ENCODE measurements at places on chromosomes 5 and 9.

- DNase-seq = no peak
These were observed 288.6 kb upstream of the C9orf72 start for GRCh38 chr9:27861887-27862286.

GRCh38 chr5:527646-528628, 3.7 kb upstream of the SLC9A3 start:
- DNase-seq = no peak

DNA sequence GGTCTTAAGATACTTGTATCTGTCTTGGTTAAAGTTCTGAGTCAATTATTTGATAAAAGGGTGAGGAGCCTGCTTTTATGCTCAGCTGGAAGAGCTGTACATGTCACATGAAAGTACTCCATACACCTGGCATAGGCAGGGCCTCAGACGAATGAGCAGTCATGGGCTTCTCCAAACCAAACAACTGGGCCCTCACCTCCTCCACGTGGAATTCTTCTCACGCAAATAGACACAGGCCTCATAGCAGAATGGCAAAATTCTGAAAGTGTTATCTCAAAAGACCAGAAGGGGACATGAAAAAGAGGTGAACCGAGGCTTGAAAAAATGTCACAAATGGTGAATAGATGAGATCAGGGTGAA, 48.6 kb downstream of the FAM240B start:
- no peak for DNase-seq

DNA sequence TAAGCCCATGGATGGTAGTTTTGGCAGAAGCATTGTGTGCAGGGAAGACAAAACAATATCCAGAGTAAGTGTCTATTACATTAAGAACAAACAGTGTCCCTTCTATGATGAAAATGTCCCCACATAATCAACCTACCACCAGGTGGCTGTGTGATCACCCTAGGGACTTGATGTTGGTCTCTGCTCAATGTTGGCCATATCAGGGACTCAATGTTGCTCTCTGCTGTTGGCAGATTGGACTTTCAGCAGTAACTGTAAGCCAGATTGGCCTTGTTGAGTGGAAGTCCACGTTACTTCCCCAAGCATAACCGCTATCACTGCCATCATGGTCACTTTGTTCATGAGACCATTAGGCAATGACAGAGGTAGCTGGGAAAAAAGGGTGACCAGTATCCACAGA, 52.8 kb upstream of the PRSS3 start:
- DNase-seq = no peak

GRCh38 chr9:36800455-36800854, 227.8 kb downstream of the MELK start:
- no peak for DNase-seq

DNA sequence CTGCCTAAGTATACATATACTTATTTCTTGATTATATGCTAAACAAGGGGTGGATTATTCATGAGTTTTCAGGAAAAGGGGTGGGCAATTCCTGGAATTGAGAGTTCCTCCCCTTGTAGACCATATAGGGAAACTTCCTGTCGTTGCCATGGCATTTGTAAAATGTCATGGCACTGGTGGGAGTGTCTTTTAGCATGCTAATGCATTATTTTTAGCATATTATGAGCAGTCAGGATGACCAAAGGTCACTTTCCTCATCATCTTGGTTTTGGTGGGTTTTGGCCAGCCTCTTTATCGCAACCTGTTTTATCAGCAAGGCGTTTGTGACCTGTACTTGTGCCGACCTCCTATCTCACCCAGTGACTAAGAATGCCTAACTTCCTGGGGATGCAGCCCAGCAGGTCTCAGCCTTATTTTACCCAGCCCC, 80.9 kb downstream of the ALDH7A1 start:
- no peak for DNase-seq

GRCh38 chr9:21679432-21679831, 123.0 kb upstream of the MTAP start:
- DNase-seq = no peak

DNA sequence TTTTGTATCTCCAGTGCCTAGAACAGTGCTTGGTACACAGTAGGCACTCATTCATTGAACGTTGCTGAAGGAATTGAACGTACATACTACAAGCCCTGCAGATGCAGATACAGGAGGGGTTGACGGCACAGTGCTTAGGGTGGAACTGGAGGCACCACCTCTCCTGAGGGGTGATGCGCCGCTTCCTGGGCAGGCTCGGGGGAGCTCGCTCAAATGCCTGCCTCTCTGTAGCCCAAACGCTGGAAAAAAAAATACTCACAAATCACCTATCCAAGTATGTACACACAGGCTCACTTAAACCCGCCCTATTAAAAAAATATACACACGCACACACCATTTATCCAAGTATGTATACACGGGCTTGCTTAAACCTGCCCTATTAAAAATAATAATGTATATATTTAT, 536 bp upstream of the COMMD10 start:
- no peak for DNase-seq

DNA sequence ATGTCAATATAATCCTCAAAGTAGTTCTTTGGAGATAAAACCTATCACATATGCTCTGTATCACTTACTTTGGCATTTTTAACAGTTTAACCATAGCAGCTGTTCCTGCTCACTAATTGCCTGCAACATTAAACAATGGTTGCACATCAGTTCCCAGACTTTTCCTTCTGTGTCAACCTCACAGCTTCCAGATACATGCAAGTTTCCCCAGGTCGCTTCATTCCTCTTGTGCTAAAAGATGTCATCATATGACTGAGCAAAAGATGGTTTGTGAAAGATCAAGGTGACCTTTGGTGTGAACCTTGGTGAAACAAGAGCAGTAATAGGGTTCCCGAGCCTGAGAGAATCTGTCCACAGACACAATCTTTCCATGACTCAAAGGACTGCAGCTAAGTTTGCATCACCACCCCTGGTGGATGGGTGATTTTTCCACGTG, 500.4 kb upstream of the PAPPA start:
- DNase-seq = no peak

- DNase-seq = no peak
These were observed 4.4 kb downstream of the SLIT3 start for GRCh38 chr5:169296419-169297143.

GRCh38 chr5:76943006-76943405, 9.8 kb upstream of the CRHBP start:
- DNase-seq = no peak

- DNase-seq = no peak
These were observed 159.3 kb upstream of the DAPK1 start for GRCh38 chr9:87338088-87338989.

- DNase-seq = no peak
These were observed 117.9 kb downstream of the ZSWIM6 start for GRCh38 chr5:61449804-61450492.

DNA sequence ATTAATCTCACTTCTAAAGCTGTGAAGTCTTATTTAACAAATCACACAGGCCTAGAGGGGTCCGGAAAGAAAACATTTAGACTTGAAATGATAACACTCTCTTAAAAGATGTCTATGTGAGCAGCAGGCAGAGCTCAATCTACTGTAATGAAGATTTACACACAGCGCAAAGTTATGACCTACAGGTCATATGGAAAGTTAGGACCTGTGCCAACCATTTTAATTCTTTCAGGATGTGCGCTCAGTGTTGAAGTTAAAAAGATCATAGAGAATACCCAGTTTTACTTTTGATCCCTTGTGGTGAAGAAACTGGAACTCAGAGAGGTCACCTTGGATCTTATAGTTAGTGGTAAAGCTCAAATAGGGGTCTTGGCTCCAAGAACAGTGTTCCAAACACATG, 3.1 kb upstream of the CREBRF start:
- DNase-seq = no peak

- no peak for DNase-seq
These were observed 76.0 kb upstream of the DAP start for GRCh38 chr5:10836986-10837385.

DNA sequence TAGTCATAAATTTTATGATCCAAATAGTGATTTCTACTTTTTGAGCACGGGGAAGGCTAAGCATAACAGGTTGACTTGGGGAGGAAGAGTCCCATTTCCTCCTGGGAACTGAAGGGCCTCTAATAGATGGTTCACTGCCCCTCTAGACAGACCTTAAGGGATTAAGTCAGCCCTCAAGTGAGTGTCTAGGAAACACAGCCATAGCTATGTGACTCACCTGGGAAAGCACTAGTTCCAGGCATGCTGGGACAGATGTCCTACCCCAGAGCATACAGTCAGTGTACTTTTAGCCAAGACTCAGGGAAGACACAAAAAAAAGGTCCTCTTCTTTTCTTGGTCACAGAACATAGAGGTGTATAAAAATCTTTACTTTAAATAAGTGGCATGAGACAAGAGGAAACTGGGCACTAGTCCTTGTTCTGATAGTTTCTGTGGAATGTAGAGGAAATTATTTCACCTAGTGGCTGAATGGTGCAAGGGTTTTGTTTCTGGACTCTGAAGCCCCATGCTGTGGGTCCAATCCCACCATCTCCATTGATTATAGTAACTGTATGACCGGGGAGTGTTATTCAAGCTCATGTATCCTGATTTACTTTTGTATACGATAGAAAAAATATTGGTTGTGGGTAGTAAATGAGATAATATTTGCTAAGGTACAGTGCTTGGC, 86.0 kb downstream of the NREP start:
- no peak for DNase-seq

GRCh38 chr9:6552498-6553121, 92.9 kb downstream of the GLDC start:
- DNase-seq = no peak

- DNase-seq = no peak
These were observed 115.2 kb upstream of the PLCXD3 start for GRCh38 chr5:41625571-41625970.

DNA sequence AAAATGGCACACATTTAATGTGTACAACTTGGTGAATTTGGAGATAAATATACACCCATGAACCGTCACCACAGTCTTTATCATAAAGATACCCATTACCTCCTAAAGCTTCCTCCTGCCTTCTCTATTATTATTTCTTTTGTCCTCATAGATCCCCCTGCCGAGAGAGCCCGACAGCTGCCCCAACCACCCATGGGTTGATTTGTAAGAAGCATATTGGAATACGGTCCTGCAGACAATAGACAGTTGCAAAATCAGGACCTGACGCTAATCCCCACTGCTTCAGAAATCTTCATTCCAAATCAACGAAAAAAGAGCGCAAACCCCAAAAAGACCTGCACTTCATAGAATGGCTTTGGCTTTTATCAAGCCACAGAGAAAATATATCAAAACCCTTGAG, 697.5 kb downstream of the SEMA5A start:
- no peak for DNase-seq

- DNase-seq = no peak
These were observed 184.6 kb downstream of the AUH start for GRCh38 chr9:91177081-91177480.

DNA sequence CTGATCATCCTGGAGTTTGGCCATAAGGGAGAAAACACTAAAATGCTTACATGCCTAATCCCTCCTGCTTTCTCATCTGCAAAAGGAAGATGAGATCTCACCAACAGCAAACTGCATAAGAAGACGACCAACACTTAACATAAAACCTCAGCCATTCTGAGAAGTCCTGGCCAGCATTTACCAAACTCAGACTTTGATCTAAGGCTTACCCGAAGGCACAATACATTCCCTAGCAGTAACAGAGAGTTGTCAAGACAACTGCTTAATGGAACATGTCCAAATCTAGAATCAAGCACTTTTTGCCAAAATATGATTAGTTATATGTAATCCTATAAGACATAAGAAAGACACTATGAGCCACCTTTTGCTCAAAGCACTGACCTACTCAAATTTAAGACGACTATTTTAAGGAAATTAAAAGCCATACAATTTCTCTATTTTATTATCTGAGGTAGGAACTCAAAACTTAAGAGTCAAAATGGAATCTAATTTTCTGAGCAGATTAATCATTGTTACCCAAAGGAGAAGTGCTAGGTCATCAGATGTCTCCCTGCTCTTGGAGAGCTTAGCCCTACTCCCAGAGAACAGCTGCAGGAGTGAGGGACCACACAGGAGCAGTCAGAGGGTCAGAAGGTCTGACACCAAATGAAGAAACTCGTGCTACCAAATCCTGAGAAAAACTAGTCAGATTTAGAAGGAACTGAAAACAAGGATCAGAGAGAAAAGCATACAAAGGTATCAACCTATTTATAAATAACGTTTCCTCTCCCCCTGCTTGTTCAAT, 39.3 kb downstream of the EPB41L4A start:
- DNase-seq = no peak

DNA sequence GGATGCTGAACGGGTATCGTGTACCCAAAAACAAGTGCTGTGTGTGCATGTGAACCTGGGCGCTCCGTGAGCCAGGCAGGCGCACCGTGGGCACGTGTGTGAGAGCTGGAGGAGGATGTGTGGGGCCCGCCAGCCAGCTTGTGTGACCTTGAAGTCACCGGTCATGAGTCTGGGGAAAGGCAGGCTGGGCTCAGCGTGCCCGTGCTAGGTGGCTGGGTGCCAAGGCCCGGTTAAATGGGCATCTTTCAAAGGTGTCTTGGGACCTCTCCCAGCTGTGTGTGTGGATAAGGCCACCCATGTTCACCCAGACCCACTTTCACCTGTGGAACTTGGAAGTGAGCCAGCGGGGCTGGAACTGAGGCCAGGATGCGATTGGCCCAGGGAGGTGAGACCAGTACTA, 3.4 kb downstream of the KCNT1 start:
- no peak for DNase-seq

GRCh38 chr5:157057459-157058370, 1.2 kb downstream of the HAVCR1 start:
- DNase-seq = no peak

DNA sequence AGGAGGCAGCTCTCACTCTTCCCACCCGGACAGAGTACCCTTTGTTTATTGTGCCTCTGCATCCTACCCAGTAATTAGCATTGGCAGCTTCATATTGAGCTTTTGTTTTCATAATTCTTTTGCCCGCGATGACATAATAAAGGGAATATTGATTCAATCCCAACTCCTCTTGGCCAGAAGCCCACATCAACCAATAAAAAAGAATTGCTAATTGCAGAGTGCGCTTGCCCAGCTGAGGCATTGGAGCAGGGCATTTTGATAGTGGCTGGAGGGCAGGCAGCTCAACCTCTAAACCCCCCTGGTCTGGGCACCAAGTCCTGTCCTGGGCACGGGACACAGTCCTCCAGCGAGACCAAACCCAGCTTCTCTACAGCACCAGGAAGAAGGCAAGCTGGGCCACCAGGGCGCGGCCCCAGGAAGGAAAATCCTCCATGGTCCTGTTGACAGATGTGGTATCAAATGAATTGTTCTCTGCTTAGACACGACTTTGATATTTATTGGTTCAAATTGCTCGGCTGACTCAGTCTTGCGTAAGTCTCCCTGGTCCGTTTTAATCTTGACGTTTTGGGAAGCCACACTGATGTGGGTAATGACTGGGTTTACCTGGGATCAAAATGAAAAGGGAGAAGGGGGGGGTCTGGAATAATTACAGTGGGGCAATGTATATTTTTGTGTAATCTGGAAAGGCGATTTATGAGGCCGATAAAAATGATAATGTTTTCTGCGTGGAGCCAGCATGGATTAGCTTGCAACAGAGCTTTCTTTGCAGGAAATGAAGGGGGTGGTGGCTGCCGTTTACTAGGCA, 220.7 kb upstream of the MSX2 start:
- no peak for DNase-seq

Data from forelimb muscle (tissue), 1 donor.